NCI-H460 (cell line): ENCODE measurements at places on chromosomes 6 and 20. TPM values are rescaled to one million over a fixed set of nuclear protein-coding genes. Genes with fewer than 3 reads are reported as not detected.

Gene TRIM10
- not detected in 2 replicates for total RNA-seq

DNA sequence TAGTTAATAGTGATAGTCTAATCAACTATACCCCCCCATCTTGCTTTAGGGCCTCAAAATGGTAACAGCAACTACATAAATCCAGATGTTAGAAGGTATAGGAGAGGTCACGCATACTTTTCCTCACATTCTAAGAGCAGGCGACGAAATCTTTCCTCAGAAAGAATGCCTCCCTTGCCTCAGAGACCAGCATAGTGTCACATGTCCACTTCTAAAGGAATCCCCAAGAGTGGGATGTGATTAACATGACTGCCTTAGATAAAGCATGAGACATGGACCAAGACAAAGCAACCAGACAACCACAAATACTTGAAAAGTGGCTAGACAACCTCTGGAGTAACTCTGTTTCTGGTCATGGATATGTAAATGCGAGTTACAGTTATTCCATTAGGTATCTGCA, 710.7 kb downstream of the EYS start:
- DNase-seq = no peak

- no peak for DNase-seq
Observed at GRCh38 chr6:159533568-159533967, 159.5 kb downstream of the SOD2 start.

- no peak for DNase-seq
Observed at GRCh38 chr6:37373822-37374471, 20.2 kb downstream of the RNF8 start.
